Upper lobe of left lung (tissue), 6 donors: ENCODE measurements at places on chromosomes 4 and X. TPM values are rescaled to one million over a fixed set of nuclear protein-coding genes. Genes with fewer than 3 reads are reported as not detected.

AREG gene
- total RNA-seq: 20.6 TPM

OPHN1 gene
- total RNA-seq: 10.1 TPM

PABPC1L2A gene
- total RNA-seq: not detected

NIPAL1 gene
- 4.7 TPM for total RNA-seq

CT47B1 gene
- total RNA-seq: not detected

TCEAL7 gene
- total RNA-seq: 2.1 TPM

VCX2 gene
- total RNA-seq: not detected

CTAG1B gene
- not detected for total RNA-seq

BEX1 gene
- total RNA-seq: 2.1 TPM

CYBB gene
- total RNA-seq: 173 TPM

ENPEP gene
- total RNA-seq: 0.49 TPM
